ENCODE measurements at places on chromosomes 5 and 9. TPM values are rescaled to one million over a fixed set of nuclear protein-coding genes. Genes with fewer than 3 reads are reported as not detected.

Gene CD74
- total RNA-seq = not detected

Gene ERCC6L2
- 51.1 TPM for total RNA-seq

DNA sequence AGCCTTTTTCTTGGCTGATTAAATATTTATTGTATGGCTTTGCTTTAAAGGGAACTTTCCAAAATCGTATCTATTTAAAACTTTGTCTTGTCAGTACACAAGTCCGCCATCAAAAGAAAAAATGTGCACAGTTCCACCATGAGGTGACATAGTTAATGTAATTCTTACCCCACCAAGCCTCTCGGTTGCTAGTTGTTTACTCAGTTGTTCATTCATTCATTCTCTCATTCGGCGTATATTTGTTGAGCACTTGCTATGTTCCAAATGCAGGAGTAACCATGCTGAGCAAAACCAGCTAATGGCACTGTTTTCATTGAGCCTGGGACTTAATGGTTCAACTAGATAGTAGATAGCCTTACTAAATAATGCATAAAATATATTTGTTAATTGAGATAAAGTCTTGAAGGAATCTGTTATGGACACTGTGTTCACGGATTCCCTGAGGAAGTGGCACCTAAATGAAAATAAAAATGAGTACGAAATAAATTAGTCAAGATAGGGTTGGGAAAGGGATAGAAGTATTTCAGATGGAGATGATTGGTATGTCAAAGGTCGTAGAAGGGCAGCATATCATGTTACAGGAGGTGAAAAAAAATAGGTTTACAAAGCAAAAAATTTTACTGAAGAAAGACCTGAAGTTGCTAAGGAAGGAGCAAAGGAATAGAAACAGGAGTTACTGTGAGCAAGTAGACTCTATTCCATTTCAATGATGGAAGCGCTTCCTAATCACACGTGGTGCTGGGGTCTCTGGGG, 1.5 kb downstream of the DCAF10 start:
- no peak for DNase-seq

GRCh38 chr9:68966496-68966944, 47.4 kb downstream of the PRKACG start:
- DNase-seq = no peak

- DNase-seq = no peak
Observed at GRCh38 chr5:178304016-178304415, 71.4 kb upstream of the PHYKPL start.

- DNase-seq = no peak
Observed at GRCh38 chr9:123990427-123990826, 21.1 kb upstream of the LHX2 start.

DNA sequence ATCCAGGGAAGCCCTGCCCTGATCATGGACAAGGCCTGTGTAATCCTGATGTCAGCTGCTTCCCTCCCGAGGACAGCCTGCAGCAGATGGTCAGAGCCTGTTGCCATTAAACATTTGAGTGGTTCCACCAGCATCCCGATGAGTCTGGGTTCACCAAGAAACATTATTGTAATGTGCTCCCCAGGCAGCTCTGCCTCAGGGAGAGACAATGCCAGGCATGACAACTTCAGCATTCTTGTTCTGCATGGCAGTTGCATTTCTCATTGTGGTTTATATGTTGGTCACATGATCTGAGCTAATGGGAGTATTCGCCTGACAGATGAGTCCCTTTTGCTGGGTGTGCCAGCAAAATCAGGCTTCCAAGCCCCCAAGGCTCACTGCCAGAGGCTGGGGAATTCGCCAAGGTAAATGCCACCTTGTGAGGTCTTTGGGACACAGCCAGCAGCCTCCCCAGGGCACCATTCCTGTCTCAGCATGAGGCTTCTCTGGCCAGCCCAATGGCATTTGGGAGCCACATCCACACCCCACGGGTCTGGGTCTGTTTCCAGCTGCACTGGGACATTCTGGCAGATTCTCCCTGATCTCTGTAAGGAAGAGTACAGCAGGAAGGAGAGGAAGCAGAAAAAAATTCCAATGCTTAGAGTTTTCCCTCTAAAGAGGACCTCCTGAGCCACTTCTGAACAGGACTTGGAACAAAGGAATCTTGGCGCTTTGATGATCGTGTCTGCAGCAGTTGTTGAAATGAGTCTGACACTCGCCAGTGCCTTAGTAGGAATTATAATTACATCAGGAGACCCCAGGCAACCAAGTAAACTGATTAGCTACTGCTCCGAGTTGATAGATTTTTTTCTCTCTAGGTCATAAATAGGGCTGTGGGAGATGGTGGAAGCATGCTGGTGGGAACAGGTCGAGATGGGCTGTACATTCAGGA, 18.7 kb downstream of the KCNIP1 start:
- DNase-seq = peak; percentile 90

All from Daoy (cell line).